ENCODE measurements at places on chromosomes 6 and 20.

- no peak for DNase-seq
Observed at GRCh38 chr6:83601119-83601518, 88.8 kb downstream of the PRSS35 start.

GRCh38 chr6:25002326-25003091 lies 66.7 kb upstream of the RIPOR2 start:
- no peak for DNase-seq

- DNase-seq, result no peak
Observed at GRCh38 chr20:40630099-40630498, 58.9 kb downstream of the MAFB start.

DNA sequence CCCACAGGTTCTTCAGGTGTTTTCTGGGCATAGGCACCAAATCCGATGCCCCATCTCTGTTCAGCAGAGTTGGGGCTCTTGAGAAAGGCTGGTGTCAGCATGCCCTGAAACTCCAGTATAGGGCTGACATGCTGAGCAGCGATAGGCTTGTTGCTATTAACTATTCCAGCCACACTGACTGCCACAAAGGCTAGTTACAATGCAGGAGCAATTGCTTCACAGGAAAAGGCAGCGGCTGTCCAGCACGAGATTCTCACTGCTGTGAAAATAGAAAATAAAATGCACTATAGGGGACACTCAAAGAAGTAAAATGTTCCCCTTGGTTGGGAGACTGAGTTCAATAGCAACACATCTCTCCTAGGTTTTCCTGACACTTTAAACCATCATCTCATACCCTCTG lies 112.4 kb downstream of the BFSP1 start:
- no peak for DNase-seq

- no peak for DNase-seq
Observed at GRCh38 chr20:11845340-11845739, 72.4 kb upstream of the BTBD3 start.

- no peak for DNase-seq
Observed at GRCh38 chr6:20317430-20317829, 84.2 kb upstream of the E2F3 start.

GRCh38 chr6:132070356-132070755 lies 119.2 kb upstream of the CCN2 start:
- DNase-seq, result no peak

GRCh38 chr6:35442693-35443092 lies 9.4 kb upstream of the FANCE start:
- no peak for DNase-seq

GRCh38 chr6:81326881-81327561 lies 425.5 kb downstream of the TENT5A start:
- no peak for DNase-seq

GRCh38 chr6:105041880-105042279 lies 85.0 kb downstream of the LIN28B start:
- no peak for DNase-seq

DNA sequence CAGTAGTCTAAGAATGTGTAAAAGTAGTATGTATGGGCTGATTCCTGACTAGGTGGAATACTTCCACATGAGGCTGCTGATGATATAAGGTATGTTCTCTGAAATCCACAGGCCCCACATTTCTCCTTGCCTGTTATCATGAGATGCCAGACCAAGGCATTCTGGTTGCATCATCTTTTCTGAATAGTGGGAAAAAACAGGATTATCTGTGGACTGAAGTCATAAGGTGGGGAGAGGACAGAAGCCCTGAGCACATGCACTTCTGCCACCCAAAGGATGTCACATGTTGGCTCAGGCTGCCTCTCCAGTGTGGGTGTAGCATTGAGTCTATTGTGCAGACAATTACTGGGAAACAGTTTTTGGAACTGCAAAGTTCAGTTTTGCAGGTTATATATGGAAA lies 184.5 kb upstream of the RAB32 start:
- DNase-seq, result no peak

DNA sequence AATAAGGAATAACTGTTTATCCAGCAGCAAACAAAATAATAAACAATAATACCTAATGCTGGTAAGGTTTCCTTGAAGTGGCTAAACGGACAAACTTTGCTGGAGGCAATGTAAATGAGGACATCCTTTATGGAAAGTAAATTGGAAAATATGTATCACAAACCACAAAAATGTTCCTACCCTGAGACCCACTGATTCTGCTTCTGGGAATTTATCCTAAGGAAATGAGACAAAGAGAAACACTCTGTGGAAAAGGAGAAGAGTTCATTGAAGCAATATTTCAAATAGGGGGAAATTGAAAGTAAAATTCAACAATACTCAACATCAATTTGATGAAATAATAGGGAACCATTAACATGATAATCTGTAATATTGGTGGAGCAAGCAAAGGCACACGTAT lies 37.9 kb downstream of the MAFB start:
- DNase-seq, result peak; percentile 53

DNA sequence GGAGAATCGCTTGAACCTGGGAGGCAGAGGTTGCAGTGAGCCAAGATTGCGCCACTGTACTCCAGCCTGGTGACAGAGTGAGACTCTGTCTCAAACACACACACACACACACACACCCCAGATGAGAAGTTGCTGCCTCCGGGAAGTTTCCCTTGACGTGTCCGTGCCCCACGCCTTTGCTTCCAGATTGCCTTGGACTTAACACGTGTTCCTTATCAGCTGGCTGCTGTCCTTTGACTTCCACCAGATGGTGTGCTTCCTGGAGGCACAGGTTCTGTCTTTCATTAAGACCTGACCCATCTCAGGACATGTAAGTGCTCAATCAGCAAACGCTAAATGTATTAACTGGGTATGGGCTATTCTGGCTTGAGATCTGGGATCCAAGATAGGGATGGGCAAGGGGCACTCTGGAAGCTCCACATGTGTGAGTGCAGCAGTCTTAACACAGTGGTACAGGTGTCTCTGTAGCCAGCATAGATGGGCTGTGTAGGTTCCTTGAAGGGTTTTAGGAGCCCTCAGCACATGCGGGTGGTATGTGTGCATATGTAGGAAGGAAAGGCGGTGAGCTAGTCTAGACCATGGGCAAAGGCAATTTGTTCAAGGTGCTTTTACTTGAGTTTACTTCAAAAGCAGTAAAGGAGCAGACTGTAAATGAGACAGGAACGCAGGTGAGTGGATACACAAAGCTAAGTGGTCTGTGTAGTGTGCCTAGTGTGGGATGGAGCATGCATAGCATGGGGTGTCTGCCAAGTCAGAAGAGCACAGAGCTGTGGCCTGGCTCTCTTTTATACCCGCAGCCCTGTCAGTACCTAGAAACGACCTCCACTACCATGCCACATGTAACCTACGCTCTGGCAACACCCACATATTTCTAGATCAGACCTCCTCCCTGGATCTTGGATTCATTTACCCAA lies 11.6 kb downstream of the PIGT start:
- DNase-seq, result no peak

- no peak for DNase-seq
Observed at GRCh38 chr6:108947114-108947854, 99.1 kb downstream of the ARMC2 start.

GRCh38 chr20:57236813-57237584 lies 29.4 kb downstream of the BMP7 start:
- no peak for DNase-seq

GRCh38 chr6:99991955-99992354 lies 2.1 kb downstream of the MCHR2 start:
- DNase-seq, result no peak

GRCh38 chr6:149696901-149697300 lies 21.0 kb downstream of the LATS1 start:
- DNase-seq, result no peak

- no peak for DNase-seq
Observed at GRCh38 chr6:105482921-105483320, 80.0 kb upstream of the PREP start.

DNA sequence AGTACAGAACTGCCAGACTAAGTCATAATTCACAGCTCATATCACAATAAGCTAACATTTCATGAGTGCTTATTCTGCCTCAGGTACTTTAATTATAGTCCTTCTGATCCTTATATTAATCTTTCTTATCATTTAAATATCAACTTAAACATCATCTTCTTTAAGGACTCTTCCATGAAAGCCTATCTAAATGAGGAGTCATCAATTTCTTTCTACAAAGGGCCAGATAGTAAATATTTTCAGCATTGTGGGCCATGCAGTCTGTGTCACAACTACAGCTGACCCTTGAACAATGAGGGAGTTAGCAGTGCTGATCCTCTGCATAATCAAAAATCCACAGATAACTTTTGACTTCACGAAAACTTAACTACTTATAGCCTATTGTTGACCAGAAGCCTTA lies 306.4 kb downstream of the TSHZ2 start:
- DNase-seq, result no peak

- no peak for DNase-seq
Observed at GRCh38 chr20:60071965-60072364, 113.7 kb downstream of the CDH26 start.

- DNase-seq, result no peak
Observed at GRCh38 chr6:113588646-113589045, 268.5 kb upstream of the MARCKS start.

GRCh38 chr6:157200611-157201010 lies 122.7 kb downstream of the TMEM242 start:
- no peak for DNase-seq

GRCh38 chr20:41848180-41848579 lies 230.0 kb upstream of the CHD6 start:
- peak; percentile 61 for DNase-seq

DNA sequence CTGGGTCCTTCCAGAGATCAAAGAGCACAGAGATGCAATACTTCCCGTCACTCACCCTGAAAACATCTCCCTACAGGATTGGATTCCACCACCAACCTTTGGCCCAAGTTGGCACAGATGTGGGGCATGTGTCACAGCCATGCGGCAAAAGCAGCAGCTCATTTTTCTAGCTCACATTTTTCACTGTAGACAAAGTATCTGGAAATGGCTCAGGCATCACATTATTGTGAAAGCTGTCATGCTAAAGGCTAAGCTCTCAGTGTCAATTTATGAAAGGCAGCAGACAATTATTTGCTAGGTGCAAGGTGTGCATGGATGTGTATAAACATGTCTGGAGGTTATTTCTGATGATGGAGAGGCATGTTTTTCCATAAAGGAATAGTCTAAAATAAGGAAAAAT lies 248.8 kb upstream of the PRND start:
- DNase-seq, result no peak

- peak; percentile 81 for DNase-seq
Observed at GRCh38 chr6:43723737-43724295, 36.2 kb upstream of the MRPS18A start.

GRCh38 chr20:24587384-24588046 lies 118.1 kb downstream of the SYNDIG1 start:
- no peak for DNase-seq

DNA sequence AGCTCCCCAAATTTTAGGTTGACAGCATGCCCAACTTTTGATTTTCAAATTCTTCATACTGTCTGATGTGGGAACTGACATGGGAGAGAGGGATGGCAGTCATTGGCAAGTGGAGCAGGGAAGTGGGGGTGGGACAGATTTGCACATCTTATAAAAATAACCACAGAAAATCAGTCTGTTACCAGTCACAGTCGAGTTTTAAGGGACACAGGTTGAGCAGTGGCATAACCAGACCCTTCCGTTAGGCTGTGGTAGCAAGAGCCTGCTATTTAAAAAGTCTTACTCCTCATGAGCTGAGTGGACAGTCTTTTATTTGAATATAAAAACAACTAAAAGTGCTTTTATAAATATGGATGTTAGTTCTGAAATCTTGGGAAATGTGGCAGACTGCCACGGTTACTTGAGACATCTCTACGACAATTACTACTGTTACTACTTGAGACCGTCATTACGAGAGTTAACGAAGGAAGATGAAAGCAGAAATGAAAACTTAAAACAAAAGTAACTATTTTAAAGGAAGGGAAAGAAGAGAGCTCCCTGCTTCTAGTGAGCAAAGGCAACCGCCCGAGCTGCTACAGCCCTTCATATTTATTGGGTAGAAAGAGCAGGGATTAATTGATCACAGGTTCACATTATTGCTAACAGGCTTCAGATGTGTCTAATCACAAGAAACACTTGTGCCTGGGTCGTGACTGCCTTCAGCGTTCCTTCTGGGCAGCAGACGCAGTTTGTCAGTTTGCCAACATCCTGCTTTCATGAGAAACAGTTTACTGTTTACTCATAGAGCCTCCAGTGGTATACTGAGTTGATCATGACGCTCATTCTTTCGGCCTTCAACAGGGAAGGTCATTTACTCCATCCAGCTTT lies 71.3 kb downstream of the EFHC1 start:
- DNase-seq, result peak; percentile 78

- no peak for DNase-seq
Observed at GRCh38 chr20:63027221-63027921, 20.6 kb upstream of the BHLHE23 start.

GRCh38 chr6:156883497-156884252 lies 106.5 kb downstream of the ARID1B start:
- DNase-seq, result no peak

DNA sequence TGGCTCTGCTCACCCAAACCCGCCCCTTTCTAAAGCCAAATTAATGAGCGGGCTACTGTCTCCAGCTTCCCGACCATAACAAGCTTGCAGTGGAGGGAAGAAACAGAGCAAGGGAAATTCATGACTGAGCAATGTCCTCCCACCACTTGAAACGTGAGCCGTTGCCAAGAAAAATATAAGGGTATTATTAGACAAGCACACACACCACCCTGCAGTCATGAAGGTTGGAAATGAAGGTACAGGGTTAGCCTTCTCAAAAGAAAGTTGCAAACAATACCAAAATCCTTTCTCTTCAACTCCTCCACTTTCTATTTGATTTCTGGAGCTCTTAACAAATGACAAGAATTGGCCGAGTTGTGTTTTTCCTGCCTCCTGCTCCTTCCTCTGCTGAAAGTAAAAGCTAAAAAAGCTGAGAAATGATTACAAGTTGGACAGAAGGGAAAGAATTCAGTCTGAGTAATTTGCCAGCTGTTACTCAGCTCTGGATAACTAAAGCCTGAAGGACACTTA lies 151.1 kb upstream of the B3GAT2 start:
- DNase-seq, result no peak

DNA sequence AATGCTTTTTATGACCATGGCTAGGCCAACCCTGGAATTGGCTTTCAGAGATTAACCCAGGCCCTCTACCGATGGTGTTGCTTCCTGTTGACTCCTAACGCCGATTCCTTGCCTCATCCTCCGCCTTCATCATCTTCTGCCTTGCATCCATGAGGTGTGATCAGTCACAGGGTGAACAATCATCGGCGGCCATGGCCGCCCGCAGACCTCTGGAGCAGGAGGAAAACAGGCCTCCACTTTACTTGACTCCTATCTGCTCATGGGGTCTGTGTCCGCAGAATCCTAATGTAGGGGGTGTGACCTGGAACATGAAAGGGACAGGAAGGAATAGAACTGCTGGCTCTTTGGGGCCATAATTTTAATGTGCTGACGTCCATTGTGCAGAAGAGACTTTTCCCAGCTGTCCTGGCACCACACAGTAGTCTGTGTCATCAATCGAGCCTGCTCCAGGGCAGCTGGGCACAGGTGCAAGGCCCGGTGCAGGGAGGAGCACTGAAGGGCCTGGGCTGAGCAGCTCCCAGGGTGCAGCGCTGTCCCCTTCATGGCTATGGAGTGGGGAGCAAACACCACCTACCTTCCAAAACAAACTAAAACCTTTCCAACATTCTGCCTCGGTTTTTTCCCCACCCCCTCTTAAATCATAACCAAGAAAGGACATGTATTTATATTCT lies 8.0 kb downstream of the SLC22A3 start:
- DNase-seq, result no peak

GRCh38 chr6:3482869-3483268 lies 26.0 kb upstream of the SLC22A23 start:
- DNase-seq, result no peak

- no peak for DNase-seq
Observed at GRCh38 chr20:26216025-26216424, 519.4 kb upstream of the ZNF337 start.
